ENCODE measurements at places on chromosomes 16 and 17. TPM values are rescaled to one million over a fixed set of nuclear protein-coding genes. Genes with fewer than 3 reads are reported as not detected.

Gene DRC7
- not detected for polyA plus RNA-seq

Gene RPL27
- polyA plus RNA-seq = 580 TPM

Gene CDH11
- polyA plus RNA-seq = 148 TPM

Gene SCARF1
- polyA plus RNA-seq = 1.0 TPM

Gene ZNF276
- polyA plus RNA-seq = 15.0 TPM

Gene PRAC2
- not detected for polyA plus RNA-seq

Gene NOD2
- polyA plus RNA-seq = not detected

Gene FZD2
- polyA plus RNA-seq = 31.3 TPM

All from hepatocyte (in vitro differentiated cells).